ENCODE measurements at places on chromosomes 3 and 15.

DNA sequence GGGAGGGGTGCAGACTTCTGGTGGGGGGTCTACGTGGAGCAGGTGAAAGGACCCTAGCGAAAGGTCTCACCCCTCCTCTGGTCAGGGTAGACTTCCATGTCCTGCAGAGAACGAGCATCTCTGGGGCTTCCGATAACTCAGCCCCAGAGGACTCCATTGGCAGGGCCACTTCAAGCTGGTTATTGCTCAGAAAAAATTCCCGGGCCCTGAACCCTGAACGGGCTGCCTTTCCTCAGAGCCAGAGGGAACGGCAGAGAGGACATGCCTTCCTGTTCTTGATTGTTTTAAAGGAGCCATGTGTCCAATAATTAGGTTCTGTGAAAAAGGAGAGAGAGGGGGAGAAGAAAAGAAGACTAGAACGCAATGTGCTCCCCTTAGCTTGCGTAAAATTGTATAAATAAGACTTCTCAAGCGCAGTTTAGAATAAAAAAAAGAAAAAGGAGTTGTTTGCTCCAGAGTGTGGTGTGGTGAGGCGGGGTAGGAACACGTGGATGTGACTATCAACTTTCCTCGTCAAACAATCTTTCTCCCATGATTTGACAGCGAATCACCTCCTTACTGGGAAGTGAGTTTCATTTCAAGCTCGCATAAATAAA lies 193.4 kb upstream of the UBE2E1 start:
- no peak for DNase-seq

- DNase-seq = no peak
Observed at GRCh38 chr3:129017484-129017899, 16.4 kb downstream of the EFCC1 start.

DNA sequence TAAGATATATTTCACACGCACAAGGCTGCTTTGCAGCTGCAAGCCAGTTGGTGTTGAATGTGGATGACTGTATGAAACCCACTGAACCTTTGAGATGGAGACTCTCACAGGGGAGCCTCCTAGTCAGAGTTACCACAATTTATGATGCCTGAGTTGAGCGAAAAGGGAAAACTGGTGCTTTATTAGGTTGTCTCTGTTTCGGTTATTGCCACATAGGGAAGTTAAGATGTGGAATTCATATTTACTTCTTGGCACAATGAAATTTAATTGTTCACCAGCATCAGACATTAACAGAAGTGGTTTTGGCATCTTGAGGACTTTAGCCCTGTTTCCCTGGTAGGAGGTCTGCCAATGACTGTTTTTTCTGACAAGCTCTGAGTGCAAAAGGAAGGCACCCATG lies 358.2 kb downstream of the SQOR start:
- DNase-seq = no peak

- no peak for DNase-seq
Observed at GRCh38 chr3:101123081-101123480, 129.9 kb upstream of the ABI3BP start.

DNA sequence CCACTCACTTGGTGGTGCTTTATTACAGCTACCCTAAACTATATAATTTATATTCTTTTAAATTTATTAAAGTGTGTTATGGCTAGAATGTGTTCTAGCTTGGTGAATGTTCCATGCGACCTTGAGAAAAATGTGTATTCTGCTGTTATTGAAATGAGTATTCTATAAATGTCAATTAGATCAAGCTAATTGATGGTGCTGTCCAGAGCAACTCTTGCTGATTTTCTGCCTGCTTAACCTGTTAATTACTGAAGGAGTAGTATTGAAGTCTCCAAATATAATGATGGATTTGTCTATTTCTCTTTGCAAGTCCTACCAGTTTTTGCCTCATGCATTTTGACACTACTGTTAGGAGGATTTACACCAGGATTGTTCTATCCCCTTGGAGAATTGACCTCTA lies 3.2 kb upstream of the TEX9 start:
- DNase-seq = no peak

DNA sequence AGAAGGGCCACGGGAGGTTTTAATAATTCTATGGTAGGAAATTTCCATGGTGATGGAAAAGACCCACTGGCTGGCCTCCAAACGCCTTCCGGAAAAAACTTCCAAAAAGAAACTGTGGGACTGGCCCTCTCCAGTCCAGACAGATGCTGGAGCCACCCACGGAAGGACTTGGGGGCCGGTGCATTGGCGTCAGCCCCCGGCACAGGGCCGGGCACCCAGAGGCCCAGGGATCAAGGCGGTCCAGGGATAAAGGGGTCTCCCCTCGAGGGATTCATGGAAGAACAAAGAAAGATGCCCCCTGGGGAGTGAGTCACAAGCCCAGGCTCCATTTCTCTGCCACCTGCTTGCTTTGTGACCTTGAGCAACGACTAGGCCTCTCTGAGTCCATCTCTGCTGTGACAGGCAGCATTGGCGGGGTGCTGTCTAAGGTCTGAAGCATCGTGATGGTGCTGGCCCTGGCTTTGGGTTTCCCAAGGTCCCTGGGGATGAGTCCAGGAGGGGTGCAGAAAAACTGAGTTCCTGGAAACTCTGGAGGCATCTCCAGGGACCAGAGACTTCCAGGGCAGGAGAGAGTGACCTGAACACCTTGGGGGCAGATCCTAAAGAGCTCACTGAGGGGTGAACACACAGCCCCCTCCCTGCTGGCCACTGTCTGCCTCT lies 21.6 kb downstream of the ATP2B2 start:
- DNase-seq = no peak

DNA sequence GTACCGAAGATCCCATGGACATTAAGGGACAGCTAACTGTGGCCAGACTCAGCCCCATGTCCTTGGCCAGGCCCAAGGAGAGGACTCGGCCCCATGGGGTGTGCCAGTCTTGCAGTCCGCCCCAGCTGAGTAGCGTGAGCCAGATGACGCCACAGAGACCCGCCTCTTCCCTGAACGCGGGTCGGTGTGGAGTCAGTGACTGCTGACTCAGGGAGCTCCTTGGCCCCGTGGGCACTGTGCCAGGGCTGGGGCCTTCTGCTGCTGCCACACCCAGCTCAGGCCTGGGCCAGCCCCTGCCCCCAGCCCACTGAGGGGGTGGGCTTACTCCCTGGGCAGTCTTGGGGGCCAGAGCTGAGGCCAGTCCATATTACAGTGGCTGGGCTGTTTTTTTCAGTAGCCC lies 52.8 kb downstream of the PLXNA1 start:
- no peak for DNase-seq

DNA sequence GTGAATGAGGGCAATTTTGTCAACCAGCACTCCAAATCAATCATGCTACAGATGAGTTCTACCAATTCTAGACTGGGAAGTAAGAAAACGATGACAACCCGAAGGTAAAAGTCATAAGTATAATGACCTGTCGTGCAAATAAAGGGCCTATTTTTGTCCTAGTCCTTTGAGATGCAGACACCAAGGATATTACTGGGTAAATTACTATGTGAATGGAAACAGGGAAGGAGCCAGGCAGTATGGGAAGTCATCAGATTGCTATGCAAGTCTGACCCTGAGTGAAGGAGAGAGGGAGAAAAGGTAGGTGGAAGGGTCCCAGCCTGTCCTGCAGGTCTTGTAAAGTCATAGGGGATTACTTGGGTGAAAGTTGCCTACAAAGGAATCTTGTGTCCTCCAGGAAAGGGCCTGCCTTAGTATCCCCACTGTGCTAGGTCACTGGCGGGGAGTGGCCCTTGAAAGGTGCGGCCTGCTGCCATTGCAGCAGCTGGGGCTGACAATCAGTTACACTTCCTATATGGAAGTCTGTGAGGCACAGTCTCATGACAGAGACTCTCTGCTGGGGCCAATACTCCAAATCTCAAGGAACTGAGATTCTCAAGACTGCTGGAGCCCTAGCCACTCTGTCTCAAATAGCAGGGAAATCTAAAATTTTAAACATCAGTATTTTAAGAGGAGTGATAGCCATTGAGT lies 149.9 kb upstream of the SLC2A2 start:
- DNase-seq = no peak

DNA sequence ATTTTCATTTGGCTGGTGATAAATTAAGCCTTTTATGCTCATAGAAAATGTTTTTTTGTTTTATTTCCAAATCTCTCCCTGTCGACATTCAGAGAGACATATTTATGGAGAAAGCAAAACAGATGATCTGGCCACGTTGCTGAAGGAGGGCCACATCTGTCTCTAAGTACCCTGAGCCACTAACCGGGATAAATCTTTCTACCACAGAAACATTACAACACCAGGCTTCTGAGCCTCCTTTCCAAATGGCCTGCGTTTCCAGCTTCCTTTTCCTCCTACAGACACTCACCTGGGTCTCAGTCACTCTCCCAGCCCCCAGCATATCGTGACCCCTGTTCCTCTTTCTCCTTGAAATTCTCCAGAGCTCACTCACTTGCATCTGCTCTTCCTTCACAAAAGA lies 161.0 kb downstream of the ARRDC4 start:
- no peak for DNase-seq

- DNase-seq = no peak
Observed at GRCh38 chr3:194941956-194942511, 256.4 kb downstream of the FAM43A start.

- DNase-seq = no peak
Observed at GRCh38 chr3:126433105-126433430, 38.4 kb downstream of the CFAP100 start.

- DNase-seq = no peak
Observed at GRCh38 chr3:146152834-146153233, 8.2 kb downstream of the PLOD2 start.

DNA sequence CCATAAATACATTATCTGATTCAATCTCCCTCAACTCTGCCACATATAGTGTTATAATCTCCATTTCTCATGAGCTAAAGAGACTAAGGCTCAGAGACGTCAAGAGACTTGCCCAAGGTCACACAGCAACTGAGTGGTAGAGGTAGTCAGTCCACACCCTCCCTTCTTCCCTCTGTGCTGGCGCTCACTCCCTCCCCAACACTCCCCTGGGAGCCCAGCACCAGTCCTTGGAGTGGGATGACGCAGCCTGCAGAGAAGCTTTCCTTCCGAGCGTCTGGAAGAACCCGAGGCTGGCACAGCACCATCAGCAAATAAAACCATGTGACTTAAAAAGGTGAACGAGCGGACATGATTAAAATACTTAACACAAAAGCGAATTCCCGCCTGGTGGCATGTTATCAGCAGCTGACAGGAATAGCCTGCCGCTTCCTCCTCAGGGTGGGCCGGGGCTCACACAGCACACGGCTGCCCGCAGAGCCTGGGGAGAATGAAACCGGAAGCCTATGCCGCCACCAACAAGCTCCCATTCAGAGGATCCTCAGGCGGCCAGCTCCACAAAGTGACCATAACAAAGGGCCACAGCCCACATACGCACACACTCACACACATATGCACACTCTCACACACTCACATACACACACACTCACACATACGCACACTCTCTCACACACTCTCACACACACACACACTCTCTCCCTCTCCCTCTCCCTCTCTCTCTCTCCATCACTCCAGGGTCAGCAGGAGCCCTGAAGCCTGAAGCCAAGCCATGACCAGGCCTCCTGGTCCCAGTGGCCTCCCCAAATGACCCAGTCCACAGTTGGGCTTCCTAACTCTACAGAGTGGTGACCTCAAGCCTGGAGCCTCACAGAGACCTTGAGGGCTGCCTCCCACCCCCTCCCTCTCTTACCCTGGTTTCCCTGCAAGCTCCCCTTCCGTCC lies 120.5 kb downstream of the XXYLT1 start:
- DNase-seq = no peak

- DNase-seq = no peak
Observed at GRCh38 chr3:126013751-126014156, 44.8 kb downstream of the ROPN1B start.

- peak; percentile 72 for DNase-seq
Observed at GRCh38 chr15:38564557-38565286, at the start of gene RASGRP1. Gene RASGRP1, minus strand, starts transcription at chr15:38564814. Its CDS starts 186 bp downstream, at chr15:38564628.
